Dermis blood vessel endothelial cell (primary cell): ENCODE measurements at places on chromosomes 1 and 21. TPM values are rescaled to one million over a fixed set of nuclear protein-coding genes. Genes with fewer than 3 reads are reported as not detected.

Gene S100A9
- 0.19 and 0.51 TPM in 2 replicates for total RNA-seq

Gene IER5
- 26.6 and 29.1 TPM in 2 replicates for total RNA-seq

Gene TMEM200B
- 0.28 and 0.34 TPM in 2 replicates for total RNA-seq

Gene MFSD2A
- 0.42 TPM in 1 of 2 replicates, not detected in the other for total RNA-seq

Gene SEC16B
- total RNA-seq, result 1.2 and 4.4 TPM in 2 replicates

Gene TMEM269
- total RNA-seq, result not detected in 2 replicates

Gene PTPN7
- total RNA-seq, result 0.09 and 0.68 TPM in 2 replicates

Gene ABCB10
- 35.7 and 36.8 TPM in 2 replicates for total RNA-seq

Gene ACBD6
- 48.8 and 52.6 TPM in 2 replicates for total RNA-seq

Gene PDZK1
- 0.33 and 0.34 TPM in 2 replicates for total RNA-seq

Gene VWA5B1
- not detected in 2 replicates for total RNA-seq

Gene AKNAD1
- total RNA-seq, result 0.34 TPM in 1 of 2 replicates, not detected in the other

Gene STYXL2
- total RNA-seq, result not detected in 2 replicates

Gene SYPL2
- total RNA-seq, result under 0.01 TPM in 1 of 2 replicates, not detected in the other

Gene CD1D
- total RNA-seq, result not detected in 2 replicates

Gene CFAP45
- total RNA-seq, result 0.17 and 0.19 TPM in 2 replicates

Gene MAGI3
- total RNA-seq, result 13.4 and 15.6 TPM in 2 replicates

Gene ICOSLG
- total RNA-seq, result 2.0 and 2.4 TPM in 2 replicates
